Stimulated activated CD8-positive, alpha-beta memory T cell treated with anti-CD3 and anti-CD28 coated beads, Interleukin-2, amount 100 ng/mL, for 1 hour (primary cell): ENCODE measurements at places on chromosomes 7 and 10.

DNA sequence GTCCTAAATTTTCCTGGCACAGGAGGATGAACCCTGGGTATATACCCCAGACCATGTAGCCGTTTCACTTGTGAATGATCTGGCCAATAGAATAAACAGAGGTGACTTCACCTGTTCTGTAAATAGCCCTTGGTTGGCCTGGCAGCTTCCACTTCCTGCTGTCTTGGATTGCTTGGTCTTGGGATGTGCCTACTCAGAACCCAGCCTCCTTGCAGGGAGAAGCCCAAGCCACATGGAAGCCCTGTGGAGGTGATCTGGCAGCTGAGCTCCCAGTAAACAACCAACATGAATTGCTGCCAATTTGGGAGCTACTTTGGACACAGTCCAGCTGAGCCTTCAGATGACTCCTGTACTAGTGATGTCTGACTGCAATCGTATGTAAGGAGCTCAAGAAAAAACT, 4.8 kb upstream of the RAPGEF5 start:
- no peak for DNase-seq

- no peak for DNase-seq
Observed at GRCh38 chr7:93945756-93946535, 24.4 kb downstream of the GNG11 start.

- no peak for DNase-seq
Observed at GRCh38 chr7:100156331-100157068, 2.0 kb downstream of the TRAPPC14 start.

DNA sequence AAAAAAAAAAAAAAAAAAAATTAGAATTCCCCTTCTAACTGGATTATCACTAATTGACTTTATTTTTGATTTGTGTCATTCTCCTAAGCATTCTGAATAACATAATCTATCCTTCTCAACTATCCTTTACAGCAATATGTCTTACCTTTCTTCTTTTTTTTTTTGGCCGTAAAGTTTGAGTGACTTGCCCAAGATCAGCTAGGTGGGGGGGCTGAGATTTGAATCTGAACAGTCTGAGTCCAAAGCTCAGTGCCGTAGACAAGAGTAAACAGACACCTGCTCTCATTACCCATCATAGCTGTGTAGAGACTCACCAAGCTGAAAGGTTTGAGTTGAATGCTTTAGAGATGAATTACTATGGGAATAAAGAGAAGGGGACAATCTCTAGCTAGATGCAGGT, 192.1 kb downstream of the SORCS1 start:
- DNase-seq, result no peak

- DNase-seq, result no peak
Observed at GRCh38 chr7:100515072-100515532, 23.9 kb upstream of the AGFG2 start.

DNA sequence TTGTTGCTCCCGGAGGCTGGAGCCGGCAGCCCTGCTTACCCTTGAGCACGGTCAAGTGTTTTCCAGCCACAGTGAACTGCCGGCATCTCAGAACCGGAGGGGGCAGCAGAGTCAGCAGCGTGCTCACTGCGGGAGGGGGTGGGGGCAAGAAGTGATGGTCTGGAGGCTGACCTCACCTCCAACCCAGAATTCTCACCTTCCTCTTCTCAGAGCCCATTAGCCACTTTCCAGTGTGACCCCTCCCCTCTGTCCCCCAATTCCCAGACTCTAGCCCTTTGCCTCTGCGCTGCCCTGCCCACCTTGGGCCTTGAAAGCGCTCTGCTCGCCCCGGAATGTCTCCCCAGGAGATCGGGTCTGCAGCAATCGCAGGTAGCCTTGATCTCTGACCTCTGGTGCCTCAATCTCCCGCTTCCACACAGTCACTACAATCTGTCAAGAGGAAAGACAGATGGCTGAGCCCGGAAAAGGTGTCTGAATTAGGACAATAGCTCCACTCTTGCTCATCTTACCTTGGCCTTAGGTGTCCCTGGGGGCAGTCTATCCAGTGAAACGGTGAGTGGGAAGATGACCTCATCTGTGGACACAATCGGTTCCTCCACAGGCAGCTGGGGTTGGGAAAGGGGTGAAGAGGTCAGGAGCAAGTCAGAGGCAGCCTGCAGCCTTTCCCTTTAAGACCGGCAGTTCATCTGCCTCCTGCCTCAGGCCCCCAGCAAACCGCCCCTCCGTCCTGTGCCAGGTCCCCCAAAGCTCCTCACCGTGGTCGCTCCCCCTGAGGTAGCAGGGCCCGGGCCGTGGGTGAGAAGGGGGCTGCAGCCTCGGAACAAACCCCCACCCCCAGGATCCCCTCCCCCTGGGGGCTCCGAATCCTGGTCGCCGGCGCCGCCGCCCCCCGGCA, 942 bp downstream of the TRAPPC14 start:
- no peak for DNase-seq

DNA sequence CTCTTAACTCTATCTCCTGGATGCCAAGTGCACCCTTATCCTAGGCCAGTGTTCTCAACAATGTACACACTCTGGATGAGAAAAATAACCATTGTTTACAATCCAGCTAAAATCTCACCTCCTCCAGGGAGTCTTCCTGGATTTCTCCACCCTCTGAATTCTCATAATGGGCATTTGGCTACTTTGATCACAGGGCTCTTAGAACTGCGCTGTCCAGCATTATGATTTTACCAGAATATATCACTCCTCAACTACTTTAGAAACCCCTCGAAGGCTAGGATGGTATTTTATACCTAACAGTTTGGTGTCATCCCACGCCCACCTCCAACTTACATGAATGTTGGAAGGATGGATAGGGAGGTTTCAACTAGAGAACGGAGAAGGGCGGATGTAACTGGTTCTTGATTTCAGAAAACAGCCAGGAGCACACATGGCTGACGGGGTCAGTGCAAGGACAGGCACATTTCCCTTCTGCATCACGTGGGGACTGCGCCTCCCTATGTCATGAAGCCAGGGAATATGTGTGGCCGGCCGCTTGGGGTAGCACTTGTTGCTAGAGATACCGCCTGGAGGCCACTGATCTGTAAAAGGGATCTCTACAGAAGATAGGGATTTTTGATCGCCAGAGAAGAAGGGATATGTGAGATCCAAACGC, 1.2 kb upstream of the ATP6V0E2 start:
- no peak for DNase-seq

- DNase-seq, result no peak
Observed at GRCh38 chr10:32054094-32054493, 2.1 kb downstream of the KIF5B start.

- DNase-seq, result peak; percentile 79
Observed at GRCh38 chr7:143380260-143380645, 892 bp upstream of the ZYX start.

DNA sequence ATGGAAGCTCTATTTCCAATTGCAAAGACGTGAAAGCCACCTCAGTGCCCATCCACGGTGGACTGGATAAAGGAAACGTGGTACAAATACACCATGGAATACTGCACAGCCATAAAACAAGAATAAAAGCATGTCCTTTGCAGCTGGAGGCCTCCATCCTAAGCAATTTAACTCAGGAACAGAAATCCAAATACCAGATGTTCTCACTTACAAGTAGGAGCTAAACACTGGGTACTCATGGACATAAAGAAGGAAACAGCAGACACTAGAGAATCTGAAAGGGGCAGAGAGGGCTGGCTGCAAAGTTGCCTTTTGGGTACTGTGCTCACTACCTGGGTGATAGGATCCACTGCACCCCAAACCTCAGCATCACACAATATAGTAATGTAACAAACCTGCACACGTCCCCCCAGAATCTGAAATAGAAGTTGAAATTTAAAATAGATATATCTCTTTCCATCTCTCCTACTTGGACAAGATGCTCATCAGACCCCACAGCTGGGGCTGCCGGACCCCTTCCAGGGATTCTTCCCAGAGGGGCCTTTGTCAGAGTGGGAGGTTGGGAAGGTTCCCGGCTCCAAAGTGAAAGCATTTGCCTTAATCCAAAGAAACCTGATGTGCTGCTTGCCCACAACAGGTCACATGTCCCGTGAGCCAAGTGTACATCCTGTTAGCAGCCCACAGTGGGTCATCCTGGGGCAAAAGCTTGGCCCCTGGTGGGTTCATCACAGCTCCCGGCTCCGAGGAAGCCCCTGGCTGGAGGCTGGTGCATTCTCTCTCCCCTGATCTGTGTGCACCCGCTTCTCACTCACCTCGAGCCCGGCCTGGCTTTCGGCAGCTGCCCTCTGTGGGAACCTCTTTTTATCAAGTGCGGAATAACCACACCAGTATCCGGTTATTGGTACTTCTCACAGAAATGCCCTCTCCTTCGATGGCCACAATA, 172.3 kb upstream of the PPP2R2D start:
- no peak for DNase-seq

- DNase-seq, result no peak
Observed at GRCh38 chr7:126840869-126841268, 411.9 kb downstream of the GRM8 start.

GRCh38 chr10:129832573-129833467, 131.3 kb downstream of the EBF3 start:
- no peak for DNase-seq

- DNase-seq, result peak; percentile 71
Observed at GRCh38 chr7:128425850-128426249, 16.1 kb upstream of the IMPDH1 start.

DNA sequence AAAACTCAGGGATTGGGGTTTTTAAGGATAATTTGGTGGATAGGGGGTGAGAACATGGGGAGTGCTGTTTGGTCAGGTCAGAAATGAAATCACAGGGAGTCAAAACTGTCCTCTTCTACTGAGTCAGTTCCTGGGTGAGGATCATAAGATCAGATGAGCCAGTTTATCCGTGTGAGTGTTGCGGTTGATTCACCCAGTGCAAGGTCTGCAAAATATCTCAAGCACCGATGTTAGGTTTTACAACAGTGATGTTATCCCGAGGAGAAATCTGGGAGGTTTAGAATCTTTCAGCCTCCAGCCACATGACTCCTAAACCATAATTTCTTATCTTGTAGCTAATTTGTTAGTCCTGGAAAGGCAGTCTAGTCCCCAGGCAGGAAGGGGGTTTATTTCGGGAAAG, 31.7 kb upstream of the AGR2 start:
- DNase-seq, result no peak

DNA sequence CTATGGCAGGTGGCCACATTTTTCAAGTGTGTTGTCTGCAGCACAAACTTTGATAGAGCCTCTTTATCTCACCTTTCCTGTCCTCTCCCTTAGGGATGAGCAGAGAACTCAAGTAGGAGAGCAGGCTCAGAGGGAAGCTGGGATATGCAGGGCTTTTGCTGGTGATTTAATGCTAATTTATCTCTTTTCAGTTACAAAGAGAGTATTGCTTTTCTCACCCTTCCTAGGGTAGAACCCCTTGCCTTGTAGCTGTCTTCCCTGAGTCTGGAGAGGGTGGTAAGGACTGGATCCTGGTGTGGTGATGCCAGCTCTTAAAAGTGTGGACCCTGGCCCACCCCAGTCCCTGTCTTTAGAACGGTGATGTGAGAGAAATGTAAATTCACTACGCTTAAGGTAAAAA, 1061.4 kb downstream of the TYW1 start:
- no peak for DNase-seq

GRCh38 chr7:24911213-24911603, 68.8 kb downstream of the OSBPL3 start:
- DNase-seq, result no peak

DNA sequence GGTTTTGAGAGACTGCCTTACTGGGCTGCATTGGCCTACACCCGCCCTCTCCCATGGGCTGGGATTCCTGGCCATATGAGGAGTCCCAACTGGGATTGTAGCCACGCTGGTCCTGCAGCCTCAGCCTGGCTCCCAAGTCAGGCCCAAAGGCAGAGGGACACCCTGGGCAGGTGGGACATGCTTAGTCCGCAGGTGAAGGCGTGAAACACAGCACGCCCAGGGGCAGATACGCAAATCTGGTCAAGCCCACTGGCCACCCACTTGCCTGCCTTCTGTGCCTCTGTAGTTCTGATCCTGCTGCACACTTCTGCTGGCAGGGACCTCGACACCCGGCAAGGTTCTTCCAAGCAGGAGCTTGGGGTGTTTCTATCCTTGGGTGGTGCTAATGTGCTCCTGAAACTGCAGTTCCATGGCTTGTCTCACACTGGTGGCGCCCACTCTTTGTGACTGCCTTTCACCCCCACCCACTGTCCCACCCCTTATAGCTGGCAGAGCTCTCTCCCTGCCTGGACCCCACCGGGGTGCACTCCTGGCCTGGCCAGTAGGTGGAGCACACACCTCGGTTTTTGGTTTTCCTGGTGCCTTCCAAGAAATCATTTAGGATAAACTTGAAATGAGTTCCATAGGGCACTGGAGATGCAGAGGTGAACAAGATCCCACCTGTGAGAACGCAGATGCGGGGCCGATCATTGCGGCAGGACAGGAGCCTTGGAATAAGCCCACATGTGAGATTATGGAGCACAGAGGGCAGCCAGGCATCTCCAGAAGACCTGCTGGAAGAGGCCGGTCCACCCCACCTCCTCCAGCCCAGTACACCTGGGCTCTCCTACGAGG, 47.9 kb downstream of the MKI67 start:
- no peak for DNase-seq

DNA sequence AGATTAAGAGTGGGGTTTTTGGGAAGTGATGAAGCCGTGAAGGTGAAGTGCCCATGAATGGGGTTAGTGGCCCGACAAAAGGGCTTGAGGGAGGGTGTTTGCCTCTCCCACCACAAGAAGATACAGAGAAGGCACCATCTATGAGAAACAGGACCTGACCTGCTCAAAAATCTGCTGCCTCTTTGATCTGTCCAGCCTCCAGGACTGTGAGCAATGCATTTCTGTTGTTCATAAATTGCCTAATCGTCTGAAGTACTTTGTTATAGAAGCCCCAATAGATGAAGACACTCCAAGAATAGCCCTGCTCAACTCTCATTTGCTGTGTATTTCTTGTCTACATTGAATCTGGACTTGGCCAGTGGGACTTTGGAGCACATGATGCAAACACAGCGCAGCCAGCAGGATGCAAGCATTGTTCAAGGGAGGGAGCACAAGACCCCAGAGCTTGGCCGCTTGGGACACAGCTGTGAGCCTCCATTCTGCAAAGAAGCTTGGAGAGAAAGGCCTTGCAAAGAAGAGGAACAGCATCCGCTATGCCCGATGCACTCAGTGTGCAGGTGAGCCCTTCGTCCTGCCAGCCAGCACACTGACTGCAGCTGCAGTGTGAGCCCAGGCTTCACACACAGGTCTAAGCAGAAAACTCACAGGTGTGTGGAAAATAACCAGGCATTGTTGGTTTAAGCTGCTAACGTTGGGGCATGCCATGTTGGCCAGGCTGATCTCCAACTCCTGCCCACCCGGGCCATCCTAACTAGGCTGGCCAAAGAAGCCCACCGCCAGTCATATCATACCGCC, 73.2 kb upstream of the KLF6 start:
- no peak for DNase-seq

- no peak for DNase-seq
Observed at GRCh38 chr10:125085258-125086054, 74.9 kb downstream of the CTBP2 start.

GRCh38 chr7:77674878-77675277, 21.4 kb upstream of the RSBN1L start:
- DNase-seq, result no peak

- DNase-seq, result no peak
Observed at GRCh38 chr7:74453322-74454011, at the start of gene GTF2IRD1. Gene GTF2IRD1 (plus strand): TSS chr7:74453906. CDS start chr7:74508081, 54,175 bp downstream.

DNA sequence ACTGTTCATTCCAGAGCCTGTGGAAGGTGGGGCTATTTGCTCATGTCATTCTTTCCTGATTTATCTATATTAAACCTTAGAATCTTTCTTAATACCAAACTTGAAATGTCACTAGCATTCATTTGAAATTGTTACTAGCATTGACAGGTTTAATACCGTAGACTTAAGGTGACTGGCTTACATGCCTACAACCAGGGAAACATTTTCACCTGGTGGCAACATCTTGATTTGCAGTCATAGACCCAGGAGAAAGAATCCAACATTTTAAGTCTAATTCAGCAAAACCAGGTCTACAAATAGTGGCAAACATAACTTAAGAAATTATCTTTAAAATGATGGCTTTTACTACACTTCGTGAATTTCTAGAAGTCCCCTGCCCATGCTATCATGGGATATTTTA, 353.7 kb downstream of the HTR7 start:
- no peak for DNase-seq
